ENCODE measurements at places on chromosomes 2 and 18.

DNA sequence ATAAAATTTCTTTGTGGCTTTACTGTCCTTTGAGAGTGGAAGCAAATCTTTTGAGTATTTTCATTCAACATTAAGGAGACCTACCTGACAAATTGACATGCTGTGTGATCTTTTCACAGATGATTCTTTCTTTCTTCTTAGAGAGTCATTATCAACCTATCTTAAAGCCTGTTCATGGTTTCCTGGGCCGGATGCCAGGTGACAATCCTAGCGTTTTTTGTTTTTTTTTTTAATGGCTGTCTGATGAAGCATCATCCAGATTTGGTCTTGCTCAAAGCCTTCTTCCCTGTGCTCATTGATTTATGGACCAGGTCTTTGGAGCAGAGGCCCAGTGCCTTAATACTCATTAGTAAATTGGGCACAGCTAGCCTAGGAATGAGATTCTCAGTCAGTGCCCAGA is 9.8 kb upstream of the MGAT5 start:
- no peak for DNase-seq

DNA sequence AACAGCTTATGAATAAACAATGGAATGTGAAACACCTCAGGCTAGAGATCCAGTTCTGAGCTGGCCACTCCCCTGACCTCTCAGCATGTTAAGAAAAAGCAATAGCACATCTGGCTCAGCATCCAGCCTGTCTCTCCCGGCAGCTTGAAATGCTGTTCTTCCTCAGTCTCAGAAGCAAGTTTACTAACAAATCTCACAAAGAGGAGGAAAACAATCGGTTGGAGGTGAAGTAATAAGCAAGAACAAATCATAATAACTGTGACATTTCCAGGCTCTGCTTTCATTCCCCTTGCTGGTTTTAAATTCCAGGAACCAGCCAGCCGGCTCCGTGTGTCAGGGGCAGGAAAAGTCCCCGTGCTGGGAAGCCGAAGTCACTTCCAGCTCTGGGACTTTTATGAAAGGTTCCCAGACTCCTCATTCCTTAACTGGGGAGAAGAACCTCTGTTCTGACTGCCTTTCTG is 133.9 kb upstream of the ARL4C start:
- DNase-seq: no peak

- no peak for DNase-seq
Measured at GRCh38 chr18:5429681-5430080, 114.1 kb downstream of the EPB41L3 start.

DNA sequence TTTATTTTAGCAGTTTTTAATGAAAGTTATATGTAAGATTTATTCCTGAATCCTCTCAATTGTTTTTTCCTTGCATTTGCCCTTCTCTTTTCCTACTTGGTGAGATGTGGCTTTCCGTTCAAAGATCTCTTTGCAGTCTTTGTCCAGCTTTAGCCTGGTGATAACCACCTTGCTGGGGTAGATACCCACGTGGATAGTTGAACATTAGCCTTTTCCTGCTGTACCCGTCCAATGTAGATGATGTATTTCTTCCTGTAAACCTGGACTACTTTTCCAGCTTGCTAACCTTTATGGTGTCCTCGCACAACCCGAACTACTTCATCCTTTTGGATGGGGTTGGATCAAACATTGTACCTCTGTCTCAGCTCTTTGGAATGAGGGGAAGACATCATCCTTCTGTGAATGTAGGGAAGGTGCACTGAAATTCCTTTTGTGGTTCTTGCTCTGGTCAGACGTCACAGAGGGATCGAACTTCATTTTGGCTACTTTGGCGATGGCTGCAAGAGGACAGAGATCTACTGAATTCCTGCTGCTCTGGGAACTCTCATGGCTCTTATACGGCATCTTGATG is 293.2 kb upstream of the EPAS1 start:
- no peak for DNase-seq

DNA sequence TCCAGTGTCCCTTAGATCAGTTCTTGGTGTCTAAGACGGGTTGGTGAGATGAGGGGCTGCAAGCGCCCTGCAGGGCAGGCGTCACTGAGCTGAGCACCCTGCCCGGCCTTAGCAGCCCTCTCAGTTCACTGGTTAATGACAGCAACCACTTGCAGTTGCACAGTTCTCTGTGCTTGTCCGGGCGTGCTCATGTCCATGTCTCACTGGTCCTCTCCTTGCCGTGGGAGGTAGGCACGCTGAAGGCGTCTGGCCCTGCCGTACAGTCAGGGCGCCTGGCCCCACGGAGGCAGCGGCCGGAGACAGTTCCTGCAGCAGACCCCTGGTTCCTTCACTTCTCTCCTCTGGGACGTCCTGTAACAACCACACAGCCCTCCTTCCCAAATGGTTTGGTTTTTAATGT is 75.3 kb downstream of the ARHGEF4 start:
- no peak for DNase-seq

GRCh38 chr2:3208179-3208578 is 169.4 kb downstream of the EIPR1 start:
- DNase-seq: no peak

DNA sequence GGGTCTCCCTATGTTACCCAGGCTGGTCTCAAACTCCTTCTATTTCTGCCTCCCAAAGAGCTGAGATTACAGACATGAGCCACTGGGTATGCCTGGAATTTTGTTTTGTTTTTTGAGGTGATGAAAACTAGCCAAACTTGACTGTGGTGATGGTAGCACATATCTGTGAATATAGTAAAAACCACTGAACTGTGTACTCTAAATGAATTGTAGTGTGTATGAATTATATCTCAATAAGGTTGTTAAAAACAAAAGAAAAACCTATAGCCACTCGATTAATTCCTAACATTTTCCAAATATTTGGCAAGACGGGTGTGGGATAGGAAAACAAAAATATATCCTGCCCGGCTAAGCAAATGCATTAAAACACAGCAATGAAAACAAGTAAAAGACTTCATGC is 1302.3 kb upstream of the CHAC2 start:
- no peak for DNase-seq

GRCh38 chr2:227412877-227413276 is 25.1 kb upstream of the SCYGR1 start:
- DNase-seq: no peak

- no peak for DNase-seq
Measured at GRCh38 chr2:172048508-172049503, 36.5 kb upstream of the DLX1 start.

GRCh38 chr2:231455890-231456289 is 8.4 kb downstream of the NCL start:
- DNase-seq: no peak

- no peak for DNase-seq
Measured at GRCh38 chr18:50573679-50574078, 13.8 kb downstream of the MAPK4 start.

DNA sequence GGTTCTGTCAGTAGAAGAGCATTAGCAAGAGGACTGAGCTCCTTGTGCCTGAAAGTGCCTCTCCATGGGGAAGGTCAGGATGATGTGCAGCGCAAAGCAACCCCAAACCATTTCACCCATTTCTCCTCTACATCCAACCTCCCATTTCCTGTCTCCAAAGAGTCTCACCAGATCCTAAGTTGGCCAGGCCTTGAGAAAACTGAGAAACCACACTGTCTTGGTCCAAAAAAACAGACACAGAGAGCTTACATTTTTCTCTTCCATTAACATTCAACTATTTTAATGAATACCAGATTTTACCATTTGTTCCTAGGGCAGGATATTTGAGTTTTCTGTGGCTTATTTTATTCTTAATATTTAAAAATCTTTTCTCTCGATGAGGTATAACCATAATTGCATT is 195.0 kb downstream of the EPHA4 start:
- DNase-seq: no peak

DNA sequence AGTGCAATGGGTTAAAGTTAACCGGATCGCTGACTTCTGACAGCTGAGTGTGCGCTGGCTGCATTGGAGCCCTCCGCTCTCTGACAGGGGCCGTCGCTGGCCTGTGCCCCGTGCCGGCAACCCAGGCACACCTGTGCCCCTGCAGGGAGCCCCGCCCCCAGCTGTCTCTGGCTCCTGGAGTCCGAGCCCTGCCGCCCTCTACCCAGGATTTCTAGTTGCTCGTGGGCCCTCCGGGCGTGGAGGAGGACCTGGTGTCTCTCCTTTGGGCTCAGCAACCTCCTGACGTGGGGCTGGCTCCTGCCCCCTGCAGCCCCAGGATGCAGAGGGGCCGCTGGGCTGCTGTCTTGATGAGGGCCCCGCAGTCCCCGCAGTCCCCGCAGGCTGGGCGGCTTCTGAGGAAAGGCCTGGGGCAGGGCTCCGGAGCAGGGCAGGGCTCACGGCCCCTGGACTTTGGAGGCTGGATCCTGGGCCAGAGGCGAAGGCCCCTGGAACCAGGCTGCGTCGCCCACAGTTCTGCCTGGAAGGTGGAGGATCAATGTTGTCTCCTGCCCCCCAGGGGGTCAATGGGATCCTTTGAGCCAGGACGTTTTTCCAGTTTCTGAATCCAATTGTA is 172.8 kb downstream of the RNF144A start:
- DNase-seq: no peak

DNA sequence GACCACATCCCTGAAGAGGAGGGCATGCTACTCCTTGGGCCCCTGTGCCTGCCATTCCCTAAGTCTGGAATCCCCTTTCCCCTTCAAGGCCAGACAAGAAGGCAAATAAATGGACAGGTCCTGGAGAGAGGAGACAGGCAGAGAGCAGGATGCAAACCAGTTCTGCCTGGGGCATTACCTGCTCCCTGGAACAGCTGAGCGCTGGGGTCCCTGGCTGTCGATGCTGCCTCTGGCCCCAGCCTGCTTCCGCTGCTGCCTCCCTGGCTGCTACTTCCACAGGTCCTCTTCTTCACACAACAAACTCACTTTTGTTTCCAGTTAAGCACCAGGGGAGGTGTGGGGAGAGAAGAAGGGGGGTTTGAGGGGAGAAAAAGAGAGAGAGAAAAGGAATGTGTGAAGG is 53.1 kb downstream of the SLC4A5 start:
- DNase-seq: no peak

DNA sequence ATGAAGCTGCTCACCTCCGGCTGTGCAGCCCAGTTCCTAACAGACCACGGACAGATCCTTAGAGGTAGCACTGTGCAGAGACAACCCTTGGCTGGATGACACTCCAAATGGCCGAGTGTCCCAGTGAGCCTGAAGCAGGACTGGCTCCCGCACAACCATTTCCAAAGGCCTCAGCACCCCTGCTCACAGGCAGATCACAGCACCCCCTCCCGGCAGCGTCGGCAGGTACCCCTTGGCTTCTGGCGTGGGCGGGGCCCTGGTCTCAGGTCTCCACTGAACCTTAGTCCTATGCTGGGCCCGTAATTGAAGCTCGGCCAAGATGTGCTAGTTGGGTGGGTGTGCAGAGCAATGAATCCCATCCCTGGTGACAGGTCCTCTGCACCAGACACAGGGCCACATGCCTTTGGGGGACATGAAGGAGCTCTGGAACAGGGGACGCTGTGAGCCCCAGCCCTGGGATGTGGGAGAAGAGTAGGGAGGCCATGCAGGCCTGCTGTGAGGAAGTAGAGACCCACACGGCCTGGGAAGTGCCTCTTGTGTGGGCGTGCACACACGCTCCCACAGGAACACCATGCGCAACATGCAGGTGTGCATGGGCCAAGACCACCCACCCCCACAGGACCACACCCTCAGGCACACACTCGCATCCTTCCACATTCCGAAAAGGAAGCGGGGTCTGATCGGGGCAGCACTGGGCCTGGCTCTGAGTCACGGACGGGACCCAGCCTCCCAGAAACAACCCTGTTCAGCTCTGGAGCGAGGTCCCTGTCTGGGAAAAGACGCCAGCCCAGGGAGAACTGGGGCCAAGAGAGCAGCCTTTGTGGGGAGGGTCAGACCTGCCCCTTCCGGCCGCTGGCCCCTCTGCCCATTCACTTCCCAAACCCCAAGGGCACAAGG is 2.8 kb downstream of the DUSP2 start:
- no peak for DNase-seq

- DNase-seq: no peak
Measured at GRCh38 chr2:181047829-181048228, 67.4 kb downstream of the UBE2E3 start.

DNA sequence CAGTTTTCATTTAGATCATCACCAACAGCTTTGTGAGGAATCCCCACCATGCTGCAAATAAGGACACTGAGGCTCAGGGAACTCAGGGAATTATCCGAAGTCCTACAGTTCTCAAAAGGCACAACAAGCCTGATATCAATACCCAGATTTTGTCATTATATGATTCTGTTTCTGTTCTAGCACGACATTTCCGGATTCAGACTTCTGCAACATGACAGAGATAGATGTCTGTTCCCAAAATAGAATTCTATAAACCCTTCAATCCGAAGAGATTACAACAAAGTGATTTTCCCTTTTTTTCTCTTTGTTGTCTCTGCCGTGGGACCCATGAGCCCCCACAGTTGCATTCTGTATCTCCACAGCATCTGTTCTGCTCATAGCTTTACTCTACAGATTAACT is 72.0 kb downstream of the DOCK10 start:
- DNase-seq: no peak

DNA sequence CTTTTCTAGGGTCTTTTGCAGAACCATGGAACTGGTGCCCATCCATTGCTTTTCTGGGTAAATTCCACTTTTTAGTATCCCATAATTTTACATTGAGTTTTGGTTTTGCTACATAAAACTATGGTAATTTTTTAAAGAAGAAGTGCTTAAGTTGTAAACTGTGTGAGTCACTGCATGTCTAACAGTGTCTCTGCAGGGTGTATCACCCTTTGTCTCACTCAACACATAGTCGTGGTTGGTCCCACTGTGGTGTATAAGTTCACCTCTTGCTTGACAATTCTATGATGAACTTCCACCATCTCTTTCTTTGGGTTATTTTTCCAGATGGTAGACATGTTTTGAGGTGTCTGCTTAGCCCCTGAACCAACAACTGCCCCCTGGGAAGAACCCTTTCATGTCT is 10.5 kb downstream of the SCTR start:
- no peak for DNase-seq

- DNase-seq: no peak
Measured at GRCh38 chr2:55993685-55994084, 70.1 kb upstream of the EFEMP1 start.

GRCh38 chr2:33371304-33372090 is 105.0 kb upstream of the RASGRP3 start:
- DNase-seq: no peak

DNA sequence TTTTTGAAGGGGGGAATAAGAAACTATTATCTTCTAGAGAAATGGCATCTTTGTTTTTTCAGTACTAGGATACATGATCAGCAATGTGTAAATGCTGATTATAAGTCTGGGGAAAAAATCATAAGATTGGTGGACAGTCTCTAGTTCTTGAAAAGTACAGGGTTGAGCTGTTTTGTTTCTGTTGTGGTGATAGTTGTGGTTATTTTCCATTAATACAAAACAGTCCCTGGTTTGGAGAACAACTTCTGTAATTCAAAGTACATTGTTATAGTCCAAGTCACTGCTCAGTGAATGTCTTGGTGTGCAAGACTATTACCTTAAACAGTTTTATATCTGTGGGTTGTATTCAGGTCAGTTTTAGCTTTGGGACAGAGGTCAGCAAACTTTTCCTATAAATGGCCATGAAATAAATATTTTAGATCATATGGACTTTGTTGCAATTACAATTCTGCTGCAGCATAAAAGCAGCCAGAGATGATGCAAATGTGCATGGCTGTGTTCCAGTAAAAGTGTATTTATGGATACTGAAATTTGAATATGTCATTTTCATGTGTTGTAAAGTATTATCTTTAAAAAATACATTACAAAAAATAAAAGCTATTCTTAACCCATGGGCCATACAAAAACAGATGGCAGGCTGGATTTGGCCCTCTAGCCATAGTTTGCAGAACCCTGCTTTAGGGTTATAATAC is 111.0 kb downstream of the CERS6 start:
- DNase-seq: no peak

GRCh38 chr18:33558529-33558928 is 19.5 kb upstream of the ASXL3 start:
- DNase-seq: no peak

Measured in GM12892 (cell line).